Hippocampal formation (tissue), 2 donors: ENCODE measurements at places on chromosomes 3 and 15.

- DNase-seq = no peak
Measured at GRCh38 chr3:141302364-141303141, 65.8 kb upstream of the ZBTB38 start.

DNA sequence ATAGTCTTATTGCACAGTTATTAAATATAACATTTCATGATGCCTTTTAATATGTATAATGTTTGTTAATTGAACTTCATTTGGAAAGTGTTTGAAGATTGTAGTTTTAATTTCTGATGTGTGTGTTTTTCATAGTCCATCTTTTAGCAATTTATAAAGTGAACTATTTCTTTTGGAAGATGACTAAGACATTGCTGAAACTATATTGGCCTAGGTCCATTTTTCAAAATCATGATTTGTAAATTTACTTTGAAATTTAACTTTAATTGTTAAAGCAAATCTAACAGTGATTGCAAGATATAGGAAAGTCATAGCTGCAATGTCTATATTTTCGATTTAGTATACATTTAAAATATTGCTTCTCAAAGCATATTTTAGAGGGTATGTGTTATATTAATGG is 30.8 kb downstream of the MCTP2 start:
- DNase-seq = no peak

DNA sequence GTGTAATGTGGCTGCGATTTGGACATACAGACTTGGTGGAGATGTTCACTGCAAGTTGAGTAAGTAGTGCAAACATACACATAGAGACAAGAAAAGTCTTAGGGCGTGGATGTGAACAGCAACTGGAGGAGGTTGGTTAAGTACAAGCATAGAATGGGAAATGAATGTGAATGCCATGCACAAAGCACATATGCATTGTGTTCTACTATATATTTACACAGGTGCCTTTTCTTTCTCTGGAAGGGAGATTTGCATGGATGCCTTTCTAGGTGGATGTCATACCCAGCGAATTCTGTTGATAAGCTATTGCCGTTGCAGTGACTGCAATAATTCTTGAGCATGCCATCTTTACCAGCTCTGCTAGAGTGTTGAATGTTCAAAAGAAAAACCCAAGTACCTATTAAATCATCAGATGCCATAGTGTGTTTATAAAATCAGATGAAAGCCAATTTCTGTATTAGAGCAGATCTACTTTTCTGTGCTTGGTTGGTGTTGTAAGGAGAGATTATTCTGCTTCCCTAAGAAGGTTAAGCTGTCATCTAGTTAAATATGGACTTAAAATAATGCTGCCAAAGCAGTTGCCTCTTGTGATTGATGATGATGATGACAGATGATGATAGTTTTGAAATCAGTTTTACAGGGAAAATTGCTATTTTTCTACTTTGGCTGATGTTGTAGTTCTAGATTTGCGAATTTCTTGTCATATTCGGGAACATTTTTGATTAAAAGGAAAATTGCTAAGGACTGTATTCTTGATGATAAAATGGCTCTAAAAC is 148.4 kb downstream of the CNTN4 start:
- DNase-seq = no peak

DNA sequence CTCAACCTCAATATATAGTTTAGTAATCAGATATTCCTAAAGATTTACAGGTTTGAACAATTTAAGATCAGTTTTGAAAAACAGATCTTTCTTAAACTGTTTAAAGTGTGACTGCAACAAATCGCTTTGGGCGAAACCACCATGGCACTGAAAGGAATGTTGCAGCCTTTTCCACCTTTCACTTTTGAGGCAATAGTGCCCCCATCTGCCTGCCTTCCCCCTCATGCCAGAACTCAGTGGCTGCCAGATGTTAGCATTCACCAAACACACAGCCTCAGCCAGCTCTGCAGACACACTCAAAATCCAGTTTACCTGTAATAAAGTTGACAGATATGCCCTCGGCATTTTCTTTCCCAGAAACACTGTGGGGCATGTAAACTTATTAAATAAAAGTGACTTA is 3.3 kb downstream of the LYSMD4 start:
- peak; percentile 45 for DNase-seq
